ENCODE measurements at places on chromosomes 2 and 18.

- DNase-seq: no peak
Observed at GRCh38 chr18:2150566-2150965, 420.7 kb downstream of the METTL4 start.

GRCh38 chr2:47257946-47258348, 102.8 kb upstream of the STPG4 start:
- no peak for DNase-seq

DNA sequence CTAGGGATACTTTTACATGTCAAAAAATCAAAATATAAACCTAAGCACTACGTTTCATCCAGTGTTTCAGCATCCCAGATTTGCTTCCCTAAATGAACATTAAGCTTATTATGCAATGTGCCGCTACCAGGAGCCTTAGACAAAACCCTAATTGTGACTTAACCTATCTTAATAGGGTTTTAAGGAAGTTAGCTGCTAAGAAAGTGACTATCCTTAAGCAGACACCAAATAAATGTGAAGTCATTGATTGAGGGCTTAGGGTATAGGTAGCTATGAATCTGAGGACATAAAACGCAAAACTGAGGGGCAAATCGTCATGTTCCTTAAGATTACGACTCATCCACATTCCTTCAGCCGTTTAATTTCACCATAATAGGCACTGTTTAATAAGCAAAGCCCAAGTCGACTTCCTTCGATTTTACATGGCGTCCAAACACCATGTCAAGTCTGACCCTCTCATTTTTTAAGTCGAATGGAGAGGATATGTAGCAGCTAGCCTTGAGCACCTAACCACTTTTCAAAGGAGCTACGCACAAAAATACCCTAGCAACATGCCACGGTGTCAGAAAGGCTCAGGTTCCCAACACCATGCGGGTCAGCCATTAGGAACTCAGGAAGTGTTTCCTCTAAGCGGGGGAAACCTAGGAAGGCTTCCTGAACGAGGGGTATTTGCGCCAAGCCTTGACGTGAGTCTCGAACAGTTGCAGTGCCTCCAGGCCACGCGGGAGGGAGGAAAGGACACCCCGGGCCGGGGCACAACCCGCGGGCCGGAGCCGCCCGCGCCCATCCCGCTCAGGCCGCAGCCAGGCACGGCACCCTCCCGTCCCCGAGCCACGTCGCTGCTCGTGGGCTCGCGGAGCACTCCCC, 1.0 kb downstream of the HDLBP start:
- no peak for DNase-seq

DNA sequence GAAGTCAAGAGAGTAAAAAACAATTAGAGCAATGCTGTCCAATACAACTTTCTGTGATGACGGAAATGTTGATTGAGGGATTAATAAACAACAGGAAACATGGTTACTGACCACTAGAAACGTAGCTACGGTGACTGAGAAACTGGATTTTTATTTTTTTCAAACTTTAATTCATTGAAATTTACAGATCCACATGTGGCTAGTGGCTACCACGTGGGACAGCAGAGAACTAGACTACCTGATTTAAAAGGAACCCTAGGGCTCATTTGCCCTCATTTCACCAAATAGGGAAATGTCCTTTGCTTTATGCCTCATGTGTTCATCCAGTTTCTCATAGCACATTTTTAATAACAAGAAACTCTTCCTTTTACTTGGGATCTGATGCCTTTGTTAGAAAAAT, 413.0 kb downstream of the TGIF1 start:
- DNase-seq: no peak

DNA sequence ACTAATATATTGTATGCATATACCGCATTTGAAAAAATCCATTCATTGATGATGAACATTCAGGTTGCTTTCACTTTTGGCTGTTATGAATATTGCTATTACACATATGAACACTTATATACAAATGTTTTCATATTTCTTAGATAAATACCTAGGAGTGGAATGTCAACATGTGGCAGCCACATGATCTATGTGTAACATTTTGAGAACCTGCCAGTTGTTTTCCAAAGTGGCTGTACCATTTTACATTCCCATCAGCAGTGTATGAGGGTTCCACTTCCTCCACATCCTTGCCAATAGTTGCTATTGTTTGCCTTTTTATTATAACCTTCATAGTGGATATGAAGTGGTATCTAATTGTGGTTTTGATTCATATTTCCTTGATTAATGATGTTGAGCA, 40.5 kb downstream of the CCDC85A start:
- DNase-seq: no peak

DNA sequence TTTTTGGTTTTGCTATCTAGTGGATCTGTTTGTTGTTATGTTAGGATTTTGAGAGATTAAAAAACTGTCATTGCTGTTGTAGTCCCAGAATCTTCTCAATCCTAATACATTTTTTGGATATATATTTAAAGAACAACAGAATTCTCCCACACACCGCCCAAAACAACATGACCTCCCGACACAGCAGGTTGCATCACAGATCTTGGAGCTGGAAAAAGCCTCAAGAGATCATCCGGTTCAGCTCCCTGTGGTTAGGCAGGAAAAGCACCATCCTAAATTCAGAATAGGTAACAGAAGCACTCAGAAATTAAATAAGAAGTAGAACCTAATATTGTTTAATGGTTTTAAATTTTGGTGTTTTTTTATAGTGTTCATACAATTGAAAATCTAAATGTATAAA, 251.4 kb upstream of the STON1 start:
- DNase-seq: no peak

Measured in left cardiac atrium (tissue), 4 donors.